ENCODE measurements at places on chromosomes 7 and 10. TPM values are rescaled to one million over a fixed set of nuclear protein-coding genes. Genes with fewer than 3 reads are reported as not detected.

- DNase-seq = no peak
These were observed 19.2 kb downstream of the SFTPA1 start for GRCh38 chr10:79629955-79630327.

- no peak for DNase-seq
These were observed 111.0 kb upstream of the PCLO start for GRCh38 chr7:83273699-83274098.

- DNase-seq = no peak
These were observed 7.2 kb upstream of the ADAM22 start for GRCh38 chr7:87926581-87927461.

DNA sequence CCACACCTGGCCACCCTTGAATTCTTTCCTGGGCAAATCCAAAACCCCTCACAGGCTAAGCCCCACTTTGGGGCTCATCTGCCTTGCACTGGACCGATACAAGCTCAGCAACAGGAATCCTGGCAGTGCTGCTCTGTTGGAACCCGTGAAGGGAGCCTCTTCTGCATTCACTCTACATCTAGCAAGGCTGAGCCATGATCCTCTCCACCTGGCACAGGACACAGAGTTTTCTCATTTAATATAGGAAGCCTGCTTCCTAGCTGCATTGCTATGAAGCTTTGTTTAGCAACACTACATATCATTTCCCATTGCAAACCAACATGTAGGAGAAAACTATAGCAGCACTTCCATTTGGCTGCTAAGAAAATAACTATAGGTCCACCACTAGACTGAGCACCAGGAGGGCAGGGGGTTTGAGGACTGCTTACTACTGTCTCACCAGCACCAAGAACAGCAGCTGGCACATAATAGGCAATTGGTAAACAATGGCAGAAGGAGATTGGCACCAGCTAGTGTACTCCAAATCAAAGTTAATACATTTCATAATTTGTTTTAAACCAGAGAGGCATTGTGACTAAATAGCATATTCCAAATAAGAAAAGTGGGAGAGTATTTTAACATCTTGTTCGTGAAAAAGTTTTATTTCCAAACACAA lies 56.1 kb downstream of the CPVL start:
- no peak for DNase-seq

DNA sequence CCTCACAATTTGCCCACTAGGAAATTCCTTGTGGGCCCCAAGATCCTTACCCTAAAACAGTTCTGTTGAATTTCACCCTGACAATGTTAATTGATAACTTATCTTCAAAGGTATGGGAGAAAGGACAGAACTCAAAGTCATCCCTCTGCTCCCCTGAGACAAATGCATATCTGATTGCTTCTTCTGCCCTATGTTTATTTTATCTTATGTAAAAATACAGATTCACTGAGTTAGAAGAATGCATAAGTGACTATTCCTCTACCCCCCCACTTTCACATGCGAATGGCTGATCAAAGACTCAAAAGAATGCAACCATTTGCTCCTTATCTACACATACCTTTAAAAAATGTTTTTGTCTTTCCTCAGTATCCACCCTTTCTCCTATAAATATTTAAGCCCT lies 235.7 kb upstream of the SEMA3C start:
- DNase-seq = no peak

Gene CHAT
- not detected for total RNA-seq

Gene CPXM2
- 4.5 TPM for total RNA-seq

Gene SYNPO2L
- total RNA-seq = 290 TPM
